ENCODE measurements at places on chromosomes 5 and 9.

- DNase-seq: no peak
Observed at GRCh38 chr9:129675620-129676019, 10.2 kb downstream of the PRRX2 start.

- no peak for DNase-seq
Observed at GRCh38 chr9:68705531-68706362, 707 bp downstream of the PIP5K1B start.

- DNase-seq: no peak
Observed at GRCh38 chr5:140301136-140301535, 1.8 kb downstream of the PFDN1 start.

- no peak for DNase-seq
Observed at GRCh38 chr5:118557251-118557661, 431.1 kb downstream of the DTWD2 start.

DNA sequence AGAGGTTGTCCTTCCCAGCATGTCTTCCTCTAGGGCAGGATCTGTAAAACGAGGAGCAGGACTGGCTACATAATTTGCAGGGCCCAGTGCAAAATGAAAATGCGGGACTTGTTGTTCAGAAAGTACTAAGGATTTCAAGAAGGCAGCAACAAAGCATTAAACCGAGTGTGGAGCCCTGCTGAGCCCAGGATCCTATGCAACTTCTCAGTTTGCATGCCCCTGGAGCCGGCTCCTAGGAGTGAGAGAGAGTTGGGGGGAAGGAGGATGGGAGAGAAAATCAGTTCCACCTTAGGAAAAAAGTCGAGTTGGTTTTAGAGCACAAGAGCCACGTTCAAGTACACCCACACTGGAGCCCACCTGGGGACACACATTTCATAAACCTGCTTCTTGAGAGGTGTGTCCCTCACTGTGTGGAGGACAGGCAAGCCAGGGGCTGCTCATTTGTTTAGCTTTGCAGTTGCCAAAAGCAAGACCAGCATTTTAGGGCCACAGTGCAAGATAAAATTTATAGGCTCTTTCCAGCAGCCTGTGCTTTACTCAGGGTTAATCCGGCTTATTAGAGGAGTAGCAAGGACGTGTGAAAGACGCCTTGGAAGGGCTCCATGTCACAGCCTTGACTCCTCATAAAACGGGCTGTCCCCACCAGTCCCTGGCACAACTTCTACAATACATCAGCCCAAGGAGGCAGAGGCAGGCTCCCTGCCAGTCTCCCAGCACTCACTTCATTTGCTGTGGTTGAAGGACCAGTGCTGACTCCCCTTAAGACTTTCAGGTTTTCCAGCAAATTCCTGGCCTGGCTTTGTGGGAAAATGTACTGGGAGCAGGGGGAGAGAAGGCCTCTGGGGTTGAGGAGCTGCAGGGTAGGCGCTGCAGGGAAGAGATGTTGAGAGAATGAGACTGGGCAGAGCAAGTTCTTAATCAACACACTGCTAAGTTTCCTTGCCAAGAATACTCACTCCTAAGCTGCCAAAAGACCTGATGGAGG is 159.7 kb upstream of the SEMA6A start:
- no peak for DNase-seq

- DNase-seq: no peak
Observed at GRCh38 chr5:54722846-54723433, 205.4 kb downstream of the SNX18 start.
